ENCODE measurements at places on chromosomes 11 and 22.

DNA sequence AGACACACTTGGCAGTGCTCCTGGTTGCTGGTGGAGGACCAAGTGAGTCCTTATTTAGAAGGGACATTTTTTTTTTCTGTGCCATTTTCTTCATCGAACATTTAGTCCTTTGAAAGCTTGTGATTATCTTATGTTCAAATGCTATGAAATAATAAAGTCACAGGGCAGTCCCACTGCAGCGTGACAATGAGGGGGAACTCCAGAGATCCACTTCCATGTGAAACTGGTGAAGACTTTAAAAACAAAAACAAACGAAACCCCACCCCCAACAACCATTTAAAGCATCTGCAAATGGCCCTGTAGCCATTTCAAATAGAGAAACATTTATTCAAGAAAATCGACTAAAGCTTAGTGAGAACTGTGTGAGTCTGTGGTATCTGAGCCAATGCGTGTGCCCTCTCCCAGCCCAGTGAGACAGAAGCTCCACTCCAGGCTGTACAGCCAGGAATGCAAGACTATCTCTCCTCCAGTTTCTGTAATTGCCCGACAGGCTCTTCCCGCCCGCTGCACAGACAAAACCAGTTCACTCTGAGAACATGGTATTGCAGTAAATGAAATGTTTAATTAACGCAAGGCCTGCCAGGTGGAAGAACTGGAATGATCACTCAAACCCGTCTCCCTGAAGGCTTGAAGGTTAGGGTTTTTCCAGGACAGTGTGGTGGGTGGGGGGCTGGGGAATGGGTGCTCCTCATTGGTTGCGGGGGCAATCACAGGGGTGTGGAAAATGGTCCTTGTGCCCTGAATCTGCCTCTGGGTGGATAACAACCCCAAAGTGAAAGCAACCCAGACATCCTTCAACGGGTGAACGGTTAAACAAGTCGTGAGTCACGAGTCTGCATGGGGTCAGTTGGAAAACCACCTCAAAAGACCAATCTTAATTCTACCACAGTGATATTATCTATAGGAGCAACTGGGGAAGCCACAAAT is 8.4 kb downstream of the KRTAP5-6 start:
- no peak for DNase-seq

DNA sequence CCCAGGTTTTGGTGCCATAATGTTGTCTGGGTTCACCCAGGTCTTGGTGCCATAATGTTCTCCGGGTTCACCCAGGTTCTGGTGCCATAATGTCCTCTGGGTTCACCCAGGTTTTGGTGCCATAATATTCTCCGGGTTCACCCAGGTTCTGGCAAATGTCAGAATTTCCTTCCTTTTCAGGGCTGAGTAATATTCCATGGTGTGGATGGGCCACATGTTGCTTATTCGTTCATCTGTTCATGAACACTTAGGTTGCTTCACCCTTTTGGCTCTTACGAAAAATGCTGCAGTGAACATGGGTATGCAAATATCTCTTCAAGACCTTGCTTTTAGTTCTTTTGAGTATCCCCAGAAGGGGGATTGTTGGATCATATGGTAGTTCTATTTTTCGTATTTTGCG is 15.1 kb upstream of the GRAMD4 start:
- DNase-seq = no peak

- DNase-seq = no peak
These were observed 1.3 kb upstream of the ZFTA start for GRCh38 chr11:63769714-63770455.

DNA sequence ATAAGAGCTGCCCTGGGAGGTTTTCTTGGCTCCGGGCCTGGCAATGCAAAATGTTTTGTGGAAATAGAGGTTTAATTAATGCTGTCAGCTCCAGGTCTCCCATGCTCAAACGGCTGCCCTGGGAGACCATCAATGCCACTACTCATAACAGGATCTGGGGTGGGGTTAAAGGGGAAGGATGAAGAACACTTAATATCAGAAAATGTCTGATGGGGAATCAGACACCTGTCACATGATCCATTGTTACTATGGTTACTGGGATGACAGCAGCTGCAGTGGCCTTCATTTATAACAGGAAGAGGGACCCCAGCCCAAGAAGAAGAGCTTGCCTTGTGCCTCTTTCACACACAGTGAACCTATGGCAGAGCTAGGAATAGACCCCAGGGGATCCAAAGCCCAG is 2.2 kb upstream of the SYT13 start:
- no peak for DNase-seq

GRCh38 chr11:76216536-76217325 is 10.4 kb upstream of the WNT11 start:
- DNase-seq = no peak

DNA sequence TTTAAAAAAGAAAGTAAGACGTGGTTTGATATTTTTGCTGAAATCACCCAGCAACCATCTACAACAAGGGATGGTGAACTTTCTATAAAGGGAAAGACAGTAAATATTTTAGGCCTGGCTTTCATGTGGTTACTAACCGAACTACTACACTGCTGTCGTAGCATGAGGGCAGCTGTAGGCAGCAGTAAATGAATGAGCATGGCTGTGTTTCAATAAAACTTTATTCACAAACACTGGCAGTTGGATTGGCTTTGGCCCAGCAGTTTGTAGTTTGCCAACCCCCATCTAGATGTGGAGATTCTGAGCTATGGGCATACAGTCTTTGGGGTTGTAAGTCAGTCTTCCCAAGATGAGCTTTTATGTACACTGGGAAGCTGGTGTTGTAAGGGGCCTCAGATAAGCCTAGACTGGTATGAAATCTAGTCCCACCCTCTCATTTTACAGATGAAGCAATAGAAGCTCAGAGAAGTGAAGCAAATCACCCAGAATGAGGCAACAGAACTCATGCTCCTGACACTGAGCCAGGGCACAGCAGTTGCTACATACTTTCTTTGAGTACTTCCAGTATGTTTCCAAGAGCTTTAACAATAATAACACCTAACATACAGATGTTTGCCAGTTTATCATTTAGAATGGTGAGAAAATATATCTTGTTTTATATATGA is 204.4 kb downstream of the ADAMTS15 start:
- DNase-seq = no peak

DNA sequence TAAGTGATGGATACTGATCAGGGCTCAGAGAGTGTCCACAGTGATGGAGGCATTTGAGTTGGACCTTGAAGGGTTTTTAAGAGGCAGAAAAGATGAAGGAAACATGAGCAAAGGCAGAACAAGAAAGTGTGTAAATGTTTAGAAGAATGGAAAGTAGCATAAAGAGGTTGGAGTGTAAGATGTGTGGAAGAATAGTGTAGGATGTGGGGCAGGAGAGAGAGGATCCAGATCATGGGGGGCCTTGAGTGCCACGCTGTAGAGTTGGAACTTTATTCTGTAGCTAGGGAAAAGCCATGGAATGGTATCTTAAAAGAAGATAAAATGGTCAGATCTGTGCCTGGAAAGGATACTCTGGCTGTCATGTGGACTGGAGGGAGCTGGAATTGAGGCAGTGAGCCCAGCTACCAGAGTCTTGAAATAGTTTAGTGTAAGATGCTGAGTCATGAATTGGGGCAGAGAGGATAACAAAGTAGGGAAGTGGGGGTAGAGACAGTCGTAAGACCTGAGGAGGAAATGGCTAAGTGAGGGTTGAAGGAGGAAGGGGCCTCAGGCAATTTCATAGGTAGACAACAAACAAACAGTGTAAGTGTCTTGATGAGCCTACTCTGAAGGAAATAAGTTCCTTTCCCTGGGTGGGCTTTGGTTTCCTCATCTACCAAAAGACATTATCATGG is 6.7 kb downstream of the KCNE3 start:
- peak; percentile 47 for DNase-seq

GRCh38 chr22:38831166-38831945 is 12.5 kb downstream of the NPTXR start:
- no peak for DNase-seq

GRCh38 chr11:127619946-127620345 is 619.4 kb upstream of the KIRREL3 start:
- no peak for DNase-seq

DNA sequence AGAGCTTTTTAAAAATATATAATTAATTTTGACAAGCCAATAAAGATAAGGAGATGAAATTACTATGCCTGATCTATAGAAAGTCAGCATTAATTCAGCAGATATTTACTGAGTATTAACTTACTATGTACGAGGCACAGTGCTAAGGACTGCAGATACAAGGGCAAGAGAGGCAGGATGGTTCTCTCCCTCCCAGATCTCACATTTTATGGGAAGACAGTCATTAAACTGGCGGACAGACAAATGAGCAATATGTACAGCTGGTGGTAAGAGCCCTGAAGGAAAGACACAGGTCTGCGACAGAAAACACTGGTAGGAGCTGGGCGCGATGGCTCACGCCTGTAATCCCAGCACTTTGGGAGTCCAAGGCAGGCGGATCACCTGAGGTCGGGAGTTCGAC is 36.8 kb downstream of the MCHR1 start:
- no peak for DNase-seq

GRCh38 chr11:116577273-116577672 is 195.5 kb downstream of the BUD13 start:
- no peak for DNase-seq

GRCh38 chr11:72373163-72373562 is 61.2 kb downstream of the CLPB start:
- DNase-seq = no peak

DNA sequence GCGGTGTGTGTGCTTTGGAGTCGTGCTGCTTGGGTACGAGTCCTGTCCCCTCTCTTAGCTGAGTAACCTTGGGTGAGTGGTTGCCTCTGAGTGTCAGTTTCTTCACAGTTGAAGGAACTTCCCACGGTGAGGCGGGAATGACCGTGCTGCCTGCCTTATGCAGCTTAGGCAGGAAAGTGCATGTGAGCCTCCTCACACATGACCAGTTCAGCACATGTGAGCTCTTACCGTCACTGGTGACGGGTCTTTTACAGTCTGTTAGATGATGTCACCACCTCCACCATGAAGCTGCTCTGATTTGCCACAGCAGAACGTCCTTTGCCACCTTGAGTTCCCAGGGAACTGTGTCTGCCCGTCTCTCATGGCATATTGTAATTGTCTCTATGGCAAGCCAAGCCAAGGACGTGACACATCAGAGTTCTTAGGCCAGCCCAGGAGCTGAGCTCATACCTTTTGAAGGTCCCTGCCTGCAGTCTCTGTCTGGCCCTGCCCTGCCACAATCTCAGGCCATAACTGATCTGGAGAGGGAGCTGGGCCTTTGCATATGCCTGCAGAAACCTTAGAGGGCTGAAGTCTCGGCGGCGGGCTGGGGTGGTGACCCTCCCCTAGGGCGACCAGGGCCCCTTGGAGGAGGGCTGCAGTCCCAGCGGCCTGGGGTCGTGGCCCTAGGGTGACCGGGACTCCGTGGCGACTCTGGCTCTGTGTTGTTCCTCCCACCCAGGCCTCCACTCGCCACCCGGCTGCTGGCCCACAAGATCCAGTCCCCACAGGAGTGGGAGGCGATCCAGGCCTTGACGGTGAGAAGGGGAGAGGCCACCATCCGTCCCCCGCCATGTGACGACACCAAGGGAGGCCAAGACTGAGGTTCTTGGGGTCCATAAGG is 7.8 kb downstream of the GGA1 start:
- no peak for DNase-seq

- no peak for DNase-seq
These were observed at the start of gene ZP1 for GRCh38 chr11:60866911-60867870. ZP1 (plus strand) TSS chr11:60867542; CDS start chr11:60867562, 20 bp downstream.

DNA sequence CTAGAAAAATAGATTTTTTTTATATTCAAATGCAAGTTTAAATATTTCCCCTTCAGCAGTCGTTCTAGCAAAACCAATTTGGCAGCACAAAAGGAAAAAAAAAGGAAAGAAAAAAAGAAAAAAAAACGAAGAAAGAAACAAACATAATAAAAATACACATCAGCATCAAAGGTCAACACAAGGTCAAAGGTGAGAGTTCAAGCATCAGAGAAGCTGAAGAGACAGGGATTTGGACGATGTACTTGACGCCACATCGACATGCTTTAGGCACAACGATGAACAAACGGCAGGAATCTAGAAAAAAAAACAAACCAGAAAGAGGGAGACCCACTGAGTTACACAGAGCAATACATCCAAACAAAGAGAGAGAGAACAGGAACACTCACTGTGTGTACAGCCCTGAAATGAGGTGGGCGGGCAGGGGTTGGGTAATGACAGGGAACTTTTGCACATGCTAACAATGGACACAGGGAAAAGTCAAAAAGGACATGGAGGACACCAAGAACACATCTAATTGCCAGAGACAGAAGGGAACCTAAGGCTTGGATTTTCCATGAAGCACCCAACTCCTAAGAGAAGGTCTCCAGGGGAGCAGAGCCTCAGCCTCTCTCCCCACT is 19.8 kb upstream of the RAPSN start:
- no peak for DNase-seq

DNA sequence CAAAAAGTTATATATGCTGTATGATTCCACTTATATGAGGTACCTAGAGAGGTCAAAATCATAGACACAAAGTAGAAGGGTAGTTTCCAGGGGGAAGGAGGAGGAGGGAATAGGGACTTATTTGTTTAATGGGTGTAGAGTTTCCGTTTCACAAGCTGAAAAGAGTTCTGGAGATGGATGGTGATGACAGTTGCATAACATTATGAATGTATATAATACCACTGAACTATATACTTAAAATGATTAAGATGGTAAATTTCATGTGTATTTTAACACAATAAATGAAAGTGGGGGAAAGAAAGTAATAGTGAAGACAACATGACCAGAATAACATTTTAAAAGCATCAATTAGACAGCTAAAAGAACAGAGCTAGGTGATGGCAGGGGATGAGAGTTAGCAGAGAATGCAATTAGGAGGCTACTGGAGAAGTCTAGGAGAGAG is 51.2 kb downstream of the MRTFA start:
- DNase-seq = no peak

GRCh38 chr11:68707527-68707926 is 23.2 kb downstream of the GAL start:
- DNase-seq = no peak

GRCh38 chr11:59918987-59919589 is 19.1 kb upstream of the OOSP1 start:
- DNase-seq = peak; percentile 1

DNA sequence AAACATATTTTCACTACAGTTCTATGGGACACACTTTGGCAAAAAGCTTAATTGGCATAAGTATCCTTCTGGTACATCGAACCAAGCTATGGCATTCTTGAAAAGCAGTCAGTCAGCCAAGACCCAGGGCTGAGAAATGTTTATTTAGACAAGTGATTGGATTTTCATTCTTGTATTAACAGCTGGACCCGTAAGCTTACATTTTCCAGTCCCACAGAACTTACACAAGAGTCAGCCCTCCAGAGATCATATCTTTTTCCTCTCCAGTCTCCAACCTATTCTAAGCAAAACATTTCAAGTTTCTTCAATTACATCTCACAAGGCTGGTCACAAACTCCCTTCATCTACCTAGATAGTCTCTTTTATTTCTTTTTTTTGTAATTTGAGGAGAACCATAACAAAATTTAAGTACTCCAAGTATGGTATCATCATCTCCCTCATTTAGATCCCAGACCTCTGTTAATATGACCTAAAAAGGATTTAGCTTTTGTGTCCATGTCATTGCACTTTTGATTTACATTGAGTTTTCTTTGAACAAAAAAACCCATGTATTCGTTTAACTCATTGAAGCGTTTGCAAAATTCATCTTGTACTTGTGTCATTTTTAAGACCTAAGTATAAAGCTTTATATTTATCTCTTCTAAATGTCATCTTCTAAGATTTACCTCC is 67.9 kb upstream of the GRK3 start:
- no peak for DNase-seq

GRCh38 chr11:44978274-44978960 is 27.7 kb upstream of the TP53I11 start:
- no peak for DNase-seq

GRCh38 chr11:66473167-66473566 is 6.5 kb downstream of the PELI3 start:
- no peak for DNase-seq

- no peak for DNase-seq
These were observed 56.1 kb upstream of the NARS2 start for GRCh38 chr11:78630561-78631303.
